MV-4-11 (cell line): ENCODE measurements at places on chromosomes 16 and 17.

DNA sequence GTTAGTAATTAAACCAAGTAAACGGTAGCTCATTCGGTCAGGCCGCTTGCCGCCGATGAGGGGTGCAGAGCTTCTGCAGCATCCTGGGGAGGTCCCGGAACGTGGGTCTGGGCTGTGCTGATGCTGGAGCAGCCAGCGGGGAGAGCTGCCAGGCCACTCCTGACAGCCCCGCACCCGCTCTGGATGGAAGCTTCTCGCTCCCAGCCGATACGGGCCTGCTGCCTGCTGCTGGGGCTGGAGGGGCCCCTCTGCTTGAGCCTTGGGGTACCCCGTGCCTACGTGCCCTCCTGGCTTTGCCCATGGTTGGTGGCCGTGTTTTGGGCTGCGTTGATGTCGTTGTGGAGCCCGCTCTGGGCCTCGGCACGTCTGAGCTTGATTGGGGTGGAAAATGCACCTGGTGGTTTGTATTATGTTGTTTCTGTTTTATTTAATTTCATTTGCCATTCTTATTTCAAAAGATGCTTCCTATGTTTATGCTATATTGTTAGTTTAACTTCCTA, 41.6 kb upstream of the ZNF750 start:
- DNase-seq: no peak

DNA sequence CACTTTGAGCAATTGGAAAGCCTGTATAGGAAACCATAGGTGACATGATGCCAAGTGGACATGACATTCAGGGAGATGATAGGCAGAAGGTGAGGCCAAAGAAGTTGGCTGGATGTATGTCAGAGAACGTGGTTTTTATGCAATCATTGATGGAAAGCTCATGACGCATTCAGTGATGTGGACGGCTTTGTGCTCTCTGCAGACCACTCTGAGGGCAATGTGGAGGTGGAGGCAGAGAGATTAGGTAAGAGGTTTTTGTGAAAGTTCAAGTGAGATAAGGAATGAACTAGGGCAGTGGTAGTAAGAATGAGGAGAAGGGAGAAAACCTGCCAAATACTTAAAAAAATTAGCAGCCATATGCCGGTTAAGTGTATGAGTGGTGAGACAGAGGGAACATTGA, 99.0 kb downstream of the PRKCA start:
- DNase-seq: no peak

- DNase-seq: peak; percentile 41
These were observed 635 bp downstream of the SCPEP1 start for GRCh38 chr17:56978441-56979090.

- DNase-seq: no peak
These were observed 18.5 kb downstream of the PLLP start for GRCh38 chr16:57265850-57266530.

DNA sequence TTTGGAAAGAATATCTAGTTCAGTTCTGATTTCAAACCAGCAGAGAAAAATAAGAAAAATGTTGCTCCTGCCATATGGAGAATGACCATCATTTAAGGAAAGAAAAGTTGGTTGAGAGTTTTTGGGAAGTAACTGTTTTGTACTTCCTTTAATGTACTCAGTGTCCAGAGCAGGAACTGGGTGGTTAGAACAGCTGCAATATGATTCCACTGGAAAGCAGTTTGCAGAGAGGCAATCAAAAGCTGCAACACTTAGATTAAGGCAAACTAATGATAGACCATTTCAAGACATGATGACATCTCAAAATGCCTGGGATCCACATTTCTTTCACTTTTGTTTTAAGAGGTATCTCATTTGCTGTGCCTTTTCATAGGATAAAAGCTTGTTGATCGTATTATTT, 313.3 kb upstream of the HSBP1 start:
- DNase-seq: peak; percentile 20
